M059J (cell line): ENCODE measurements at places on chromosomes 2 and 18. TPM values are rescaled to one million over a fixed set of nuclear protein-coding genes. Genes with fewer than 3 reads are reported as not detected.

- no peak for DNase-seq
Observed at GRCh38 chr2:207115715-207116364, 49.9 kb downstream of the KLF7 start.

DNA sequence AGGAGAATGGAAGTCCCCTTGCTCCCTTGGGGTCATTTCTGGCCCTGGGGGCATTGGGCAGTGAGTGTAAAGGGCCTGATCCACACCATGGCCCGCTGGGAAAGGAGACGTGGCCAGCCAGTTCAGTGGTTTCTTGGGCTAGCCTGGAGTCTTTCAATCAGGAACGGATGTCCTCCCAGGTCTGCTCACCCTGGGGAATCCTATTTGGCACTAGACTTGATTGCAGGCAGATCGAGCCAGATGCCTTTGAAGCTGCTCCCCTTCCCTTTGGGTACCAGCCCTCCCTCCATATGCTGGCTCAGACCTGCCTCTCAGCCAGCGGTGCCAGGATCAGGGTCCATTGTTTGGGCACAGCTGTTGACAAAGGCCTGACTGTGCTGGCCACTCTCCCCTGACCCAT lies 11.0 kb downstream of the FBLN7 start:
- DNase-seq, result no peak

Gene IL1B
- 2.6 and 4.2 TPM in 2 replicates for total RNA-seq

DNA sequence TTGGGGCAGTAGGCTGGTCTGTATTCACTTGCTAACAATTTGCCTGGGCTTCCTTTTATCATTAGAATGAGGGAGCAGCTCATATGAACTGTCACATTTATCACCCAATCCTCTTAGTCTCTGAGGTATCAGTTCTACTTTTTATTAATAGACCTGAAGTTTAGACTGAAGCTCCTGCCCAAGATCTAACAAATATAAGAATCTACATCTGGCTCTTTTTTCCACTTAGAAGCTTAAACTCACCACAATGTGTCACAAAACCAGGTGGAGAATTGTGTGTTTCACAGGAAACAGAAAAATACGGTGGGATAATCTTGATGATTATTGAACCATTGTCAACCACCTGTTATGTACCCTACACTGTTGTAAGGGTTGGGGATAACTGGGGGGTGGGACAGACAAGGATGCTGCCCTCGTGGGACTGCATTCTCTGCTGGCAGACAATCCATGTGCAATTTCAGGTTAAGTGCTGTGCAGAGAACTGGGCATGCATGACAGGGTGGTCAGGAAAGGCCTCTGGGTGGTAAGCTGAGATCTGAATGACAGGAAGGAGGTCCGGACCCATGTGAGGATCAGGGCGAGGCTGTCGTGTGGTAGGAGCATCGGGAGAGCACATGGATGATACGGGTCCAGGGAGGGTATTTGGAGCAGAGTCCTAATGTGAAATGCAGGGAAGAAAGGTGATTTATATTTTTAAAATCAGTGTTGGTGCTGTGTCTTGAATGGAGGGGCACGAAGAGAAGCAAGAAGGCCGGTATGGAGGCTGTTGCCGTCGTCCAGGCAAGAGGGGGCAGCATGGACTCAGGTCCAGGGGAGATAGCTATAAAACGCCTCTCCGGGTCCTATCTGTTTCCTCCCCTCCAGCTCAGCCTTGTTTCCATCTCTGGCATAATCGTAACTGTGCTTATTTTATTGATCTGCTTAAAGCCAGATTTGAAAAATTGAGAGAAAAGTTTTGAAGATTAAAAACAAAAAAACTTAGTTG lies 17.6 kb downstream of the MYL12B start:
- DNase-seq, result no peak

GRCh38 chr2:239429473-239430350 lies 28.9 kb upstream of the HDAC4 start:
- peak; percentile 1 for DNase-seq

Gene KCNG2
- total RNA-seq, result not detected in 2 replicates

DNA sequence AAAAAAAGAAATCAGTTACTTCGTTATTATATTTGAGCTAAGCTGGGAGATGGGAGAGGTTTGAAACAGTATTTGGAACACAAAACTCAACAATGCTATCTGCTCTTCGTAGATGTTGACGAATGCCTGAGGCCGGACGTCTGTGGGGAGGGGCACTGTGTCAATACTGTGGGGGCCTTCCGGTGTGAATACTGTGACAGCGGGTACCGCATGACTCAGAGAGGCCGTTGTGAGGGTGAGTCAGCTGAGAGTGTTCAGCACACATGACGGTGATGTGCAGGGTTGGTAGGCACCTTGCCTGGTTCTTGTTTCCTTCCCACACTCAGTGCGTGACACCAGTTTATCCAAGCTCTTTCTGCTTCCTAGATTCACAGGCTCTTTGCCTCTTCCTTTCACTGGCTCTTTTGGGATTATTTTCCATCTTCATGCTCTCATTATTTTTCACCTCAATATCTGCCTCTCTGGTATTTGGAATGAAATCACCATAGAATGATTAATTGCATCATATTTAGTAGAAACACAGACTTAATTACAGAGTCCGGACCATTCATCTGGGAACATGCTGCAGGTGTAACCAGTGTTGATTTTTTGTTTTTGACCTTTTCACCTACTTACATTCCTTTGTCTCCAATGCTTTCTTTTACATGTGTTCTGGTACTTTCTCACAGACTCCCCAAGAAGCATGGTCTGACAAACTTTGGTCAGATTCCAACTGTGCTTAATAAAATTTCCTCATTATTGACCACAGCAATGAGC lies 200.6 kb upstream of the RASGRP3 start:
- peak; percentile 94 for DNase-seq

Gene CFAP210
- not detected in 2 replicates for total RNA-seq

- DNase-seq, result no peak
Observed at GRCh38 chr2:32719430-32719829, 91.6 kb downstream of the TTC27 start.

Gene FHOD3
- 8.1 and 13.1 TPM in 2 replicates for total RNA-seq

Gene ALLC
- not detected in 2 replicates for total RNA-seq

GRCh38 chr2:53505826-53506225 lies 261.8 kb upstream of the CHAC2 start:
- DNase-seq, result peak; percentile 55

GRCh38 chr2:217440000-217440399 lies 562.8 kb downstream of the TNS1 start:
- no peak for DNase-seq

DNA sequence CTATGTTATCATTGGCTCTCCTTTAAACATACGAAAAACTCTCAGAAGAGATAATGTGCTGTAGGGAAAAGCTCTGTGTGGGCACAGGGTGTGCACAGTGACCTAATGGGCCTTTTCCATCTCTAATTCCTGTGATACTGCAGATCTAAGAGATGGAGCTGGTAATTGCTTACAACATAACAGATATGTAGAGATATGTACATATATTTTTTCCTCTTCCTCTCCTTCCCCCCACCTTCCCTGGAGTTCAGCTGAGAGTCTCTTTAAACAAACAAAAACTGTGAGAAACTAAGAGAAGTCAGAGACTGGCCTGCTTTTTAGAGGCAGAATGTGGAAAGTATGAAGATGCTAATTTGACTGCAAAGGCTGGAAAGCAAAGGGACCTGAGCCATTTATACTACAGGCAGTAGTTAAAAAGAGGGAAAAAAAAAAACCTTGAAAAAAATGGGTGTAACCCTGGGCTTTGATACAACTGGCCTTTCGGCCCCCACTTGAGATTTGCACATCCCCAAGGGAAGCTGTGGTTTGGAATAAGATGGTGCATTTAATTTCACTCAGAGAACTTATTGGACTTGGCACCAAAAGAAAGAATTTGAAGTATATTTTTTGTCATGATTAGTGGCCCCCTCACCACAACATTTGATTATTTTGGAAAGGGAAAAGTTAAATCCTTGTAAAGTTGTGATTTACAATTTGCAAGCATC lies 502.2 kb upstream of the ZEB2 start:
- DNase-seq, result peak; percentile 47

Gene TUBA3E
- total RNA-seq, result not detected in 2 replicates

- DNase-seq, result no peak
Observed at GRCh38 chr2:218161644-218162043, 5.1 kb downstream of the CXCR1 start.

GRCh38 chr2:203756161-203756560 lies 49.7 kb downstream of the CD28 start:
- DNase-seq, result no peak

Gene BUB1
- 68.2 and 82.4 TPM in 2 replicates for total RNA-seq

DNA sequence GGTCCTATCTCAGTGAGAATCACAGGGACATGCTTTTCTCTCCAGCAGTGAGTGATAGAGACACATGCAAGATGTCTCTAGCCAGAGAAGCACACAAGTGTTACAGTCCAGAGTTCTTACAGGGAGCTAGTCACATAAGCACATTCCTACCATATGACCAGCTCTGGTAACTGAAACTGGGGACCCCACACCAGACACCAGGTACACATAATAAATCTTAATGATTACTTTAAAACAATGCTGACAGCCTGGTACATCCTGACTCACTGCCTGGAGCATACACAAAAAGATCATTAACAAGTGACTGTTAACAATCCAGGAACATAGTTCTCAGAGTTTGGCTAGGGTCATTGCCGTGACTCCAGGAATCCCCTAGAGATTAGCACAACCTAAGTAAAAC lies 53.6 kb downstream of the GALNT1 start:
- peak; percentile 81 for DNase-seq

Gene DLX2
- 1.9 and 4.2 TPM in 2 replicates for total RNA-seq

GRCh38 chr18:21997207-21998143 lies 171.9 kb upstream of the GATA6 start:
- DNase-seq, result peak; percentile 49

Gene CD302
- 7.4 TPM in 2 replicates for total RNA-seq

GRCh38 chr2:207073801-207074678 lies 91.7 kb downstream of the KLF7 start:
- DNase-seq, result no peak

DNA sequence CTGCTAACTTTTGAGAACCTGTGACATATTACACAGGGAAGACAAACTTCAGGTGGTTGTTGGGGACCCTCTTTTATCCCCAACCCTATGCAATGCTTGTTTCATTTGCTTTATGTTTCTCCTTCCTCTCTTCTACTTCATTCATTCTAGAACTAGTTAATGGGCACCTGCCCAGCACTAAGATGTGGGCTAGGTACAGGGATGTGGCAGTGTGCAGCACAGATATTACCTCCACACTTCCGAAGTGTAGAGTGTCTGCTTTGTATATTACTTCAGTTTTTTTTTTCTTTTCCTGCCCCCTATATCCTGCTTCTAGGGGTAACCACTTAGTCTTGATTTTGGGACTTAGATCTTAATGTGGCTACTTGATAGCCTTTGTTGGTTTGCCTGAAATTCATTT lies 35.1 kb downstream of the CD28 start:
- DNase-seq, result no peak

GRCh38 chr2:163348857-163349380 lies 386.9 kb downstream of the FIGN start:
- DNase-seq, result peak; percentile 95

Gene SGO2
- total RNA-seq, result 17.3 and 19.0 TPM in 2 replicates

DNA sequence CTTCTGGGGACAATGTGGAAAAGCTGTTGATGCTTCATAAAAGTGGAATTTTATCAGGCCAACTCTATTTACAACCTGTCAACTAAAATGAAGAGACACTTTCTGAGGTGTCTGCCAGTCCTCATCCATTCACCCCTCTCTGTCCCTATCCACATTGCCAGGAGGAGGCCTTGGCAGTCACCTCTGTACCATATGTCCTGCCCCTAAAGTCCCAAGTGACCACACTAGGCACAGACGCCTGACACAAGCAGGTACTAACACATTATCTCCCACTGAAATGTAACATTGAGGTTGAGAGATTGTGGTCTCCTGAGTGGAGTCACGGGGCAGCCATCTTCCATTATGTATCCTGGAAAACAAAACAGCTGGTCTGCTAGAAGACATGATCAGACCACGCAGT lies 71.4 kb downstream of the OSBPL1A start:
- DNase-seq, result no peak

GRCh38 chr2:2229626-2230432 lies 101.2 kb downstream of the MYT1L start:
- peak; percentile 30 for DNase-seq
